Glutamatergic neuron (in vitro differentiated cells): ENCODE measurements at places on chromosomes 13 and 19. TPM values are rescaled to one million over a fixed set of nuclear protein-coding genes. Genes with fewer than 3 reads are reported as not detected.

DNA sequence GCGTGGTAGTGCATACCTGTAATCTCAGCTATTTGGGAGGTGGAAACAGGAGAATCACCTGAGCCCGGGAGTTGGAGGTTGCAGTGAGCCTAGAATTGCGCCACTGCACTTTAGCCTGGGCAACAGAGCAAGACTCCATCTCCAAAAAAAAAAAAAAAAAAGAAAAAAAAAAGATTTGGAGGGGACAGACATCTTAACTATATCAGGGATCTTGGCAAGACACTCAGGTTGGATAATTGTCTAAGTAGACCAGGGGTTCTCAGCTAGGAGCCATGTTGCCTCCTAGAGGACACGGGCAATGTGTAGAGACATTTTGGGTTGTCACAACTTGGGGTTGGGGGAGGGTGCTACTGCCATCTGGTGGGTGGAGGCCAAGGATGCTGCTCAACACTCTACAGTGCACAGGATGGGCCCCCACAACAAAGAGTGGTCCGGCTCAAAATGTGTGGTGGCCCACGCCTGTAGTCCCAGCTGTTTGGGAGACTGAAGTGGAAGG is 1.9 kb upstream of the ZNF580 start:
- H3K27ac ChIP-seq = peak overlapping the region; percentile 70
- peak overlapping the region; percentile 77 for H3K4me3 ChIP-seq
- no peaks in the 10 kb centered on the region for H3K36me3 ChIP-seq
- peaks cover 21% of the 10 kb centered on the region for H3K27me3 ChIP-seq
- peak; percentile 64 for DNase-seq

- no peak overlapping the region for H3K27ac ChIP-seq
- no peak for DNase-seq
- no peak overlapping the region for H3K4me3 ChIP-seq
- peaks cover 13% of the 10 kb centered on the region for H3K36me3 ChIP-seq
These were observed 16.8 kb upstream of the FFAR2 start for GRCh38 chr19:35431145-35431807.

DNA sequence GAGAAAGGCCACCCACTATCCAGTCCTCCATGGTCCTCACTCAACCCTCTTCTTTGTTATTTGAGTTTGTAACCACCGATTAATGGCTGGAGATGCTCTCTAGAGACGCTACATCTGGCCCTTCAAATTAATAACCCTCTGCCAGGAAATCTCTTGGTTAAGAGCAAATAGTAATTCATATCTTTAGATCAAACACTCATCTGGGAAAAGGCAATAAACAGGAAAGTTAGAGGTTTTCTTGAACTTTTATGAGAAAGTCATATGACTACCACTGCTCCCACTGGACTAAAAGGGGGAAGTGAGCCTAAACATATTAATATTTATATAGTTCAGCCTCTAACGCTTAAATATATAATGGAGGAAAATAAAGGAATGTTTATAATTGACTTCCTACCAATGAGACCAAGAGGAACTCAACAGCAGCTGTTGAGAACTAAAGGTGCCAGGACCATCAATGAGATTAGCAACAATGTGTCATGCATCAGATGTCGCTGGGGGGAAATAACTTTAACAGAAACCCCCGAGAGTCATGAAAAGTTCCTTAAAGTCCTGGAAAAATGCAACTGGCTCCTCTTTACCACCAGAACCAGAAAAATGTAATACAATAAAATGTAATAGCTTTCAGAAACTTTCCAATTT is 2.7 kb downstream of the TBC1D4 start:
- no peak overlapping the region for H3K4me3 ChIP-seq
- peaks cover 4% of the 10 kb centered on the region for H3K4me1 ChIP-seq
- no peak overlapping the region for H3K27ac ChIP-seq

DNA sequence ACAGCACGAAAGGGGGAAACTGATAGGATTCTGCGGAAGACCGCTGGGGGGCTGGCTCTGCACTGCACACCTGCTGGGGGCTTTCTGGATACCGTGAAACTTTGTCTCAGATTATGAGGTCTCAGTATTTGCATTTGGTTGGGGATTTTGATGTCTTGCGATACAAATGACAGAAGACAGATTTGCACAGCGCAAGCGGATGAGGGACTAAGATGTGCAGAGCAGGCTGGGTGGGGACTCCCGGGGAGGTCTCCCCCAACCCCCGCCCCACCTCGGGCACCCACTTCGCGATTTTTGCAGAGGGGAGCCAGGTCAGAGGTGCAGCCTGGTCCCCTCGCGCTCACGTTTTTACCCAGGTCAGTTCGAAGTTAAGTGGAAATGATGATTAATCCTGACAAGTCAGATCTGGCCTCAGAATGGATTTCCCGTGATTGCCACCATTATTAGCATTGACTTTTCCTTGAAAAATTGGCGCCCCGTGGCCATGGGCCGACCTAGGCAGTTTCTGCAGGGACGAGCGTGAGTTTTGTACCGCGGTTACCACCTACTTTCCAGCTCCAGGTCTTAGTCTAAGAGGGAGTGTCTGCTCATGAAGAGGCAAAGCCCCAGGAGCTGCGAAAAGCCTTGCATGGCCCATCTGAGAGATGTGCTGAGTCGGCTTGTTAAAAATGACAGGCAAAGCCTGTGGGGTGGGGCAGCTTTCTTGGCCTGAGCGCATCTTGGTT is 1.3 kb upstream of the GJB2 start:
- H3K36me3 ChIP-seq = peaks cover 6% of the 10 kb centered on the region
- peaks cover 18% of the 10 kb centered on the region for H3K27me3 ChIP-seq
- peaks cover 2% of the 10 kb centered on the region for H3K4me1 ChIP-seq

- H3K27ac ChIP-seq = no peak overlapping the region
- no peak for DNase-seq
- peaks cover 5% of the 10 kb centered on the region for H3K27me3 ChIP-seq
- no peak overlapping the region for H3K4me3 ChIP-seq
- H3K4me1 ChIP-seq = peaks cover 2% of the 10 kb centered on the region
- peaks cover 15% of the 10 kb centered on the region for H3K36me3 ChIP-seq
These were observed 46.5 kb downstream of the TMEM255B start for GRCh38 chr13:113805431-113806103.

GRCh38 chr13:43348397-43348796 is 325.0 kb downstream of the DNAJC15 start:
- no peaks in the 10 kb centered on the region for H3K36me3 ChIP-seq
- DNase-seq = no peak
- peaks cover 21% of the 10 kb centered on the region for H3K4me1 ChIP-seq
- H3K27ac ChIP-seq = no peak overlapping the region

DNA sequence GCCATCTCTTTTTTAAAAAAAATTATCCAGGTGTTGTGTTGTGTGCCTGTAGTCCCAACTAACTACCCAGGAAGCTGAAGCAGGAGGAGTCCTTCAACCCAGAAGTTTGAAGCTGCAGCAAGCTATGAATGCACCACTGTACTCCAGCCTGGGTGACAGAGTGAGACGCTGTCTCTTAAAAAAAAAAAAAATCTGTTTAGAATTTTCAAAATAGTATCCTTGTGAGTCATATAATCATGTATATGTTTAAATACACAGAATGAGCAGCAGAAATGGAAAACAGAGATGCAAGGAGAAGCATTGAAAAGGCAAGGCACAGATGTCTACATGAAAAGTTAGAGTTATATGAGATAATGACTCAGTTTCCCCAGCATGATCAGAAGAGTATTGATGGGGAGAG is 31.2 kb downstream of the SYDE1 start:
- DNase-seq = no peak
- H3K4me3 ChIP-seq = no peak overlapping the region
- no peak overlapping the region for H3K27ac ChIP-seq
- peaks cover 6% of the 10 kb centered on the region for H3K36me3 ChIP-seq
- no peaks in the 10 kb centered on the region for H3K4me1 ChIP-seq
- H3K27me3 ChIP-seq = peaks cover 4% of the 10 kb centered on the region

GRCh38 chr13:42883771-42884467 is 102.5 kb downstream of the FAM216B start:
- peaks cover 47% of the 10 kb centered on the region for H3K4me1 ChIP-seq
- H3K4me3 ChIP-seq = peak overlapping the region; percentile 53
- peaks cover 6% of the 10 kb centered on the region for H3K36me3 ChIP-seq
- H3K27ac ChIP-seq = peak overlapping the region; percentile 49

- H3K4me1 ChIP-seq = peaks cover 2% of the 10 kb centered on the region
- no peaks in the 10 kb centered on the region for H3K36me3 ChIP-seq
- H3K4me3 ChIP-seq = no peak overlapping the region
These were observed 13.2 kb upstream of the PAK4 start for GRCh38 chr19:39112338-39112890.

DNA sequence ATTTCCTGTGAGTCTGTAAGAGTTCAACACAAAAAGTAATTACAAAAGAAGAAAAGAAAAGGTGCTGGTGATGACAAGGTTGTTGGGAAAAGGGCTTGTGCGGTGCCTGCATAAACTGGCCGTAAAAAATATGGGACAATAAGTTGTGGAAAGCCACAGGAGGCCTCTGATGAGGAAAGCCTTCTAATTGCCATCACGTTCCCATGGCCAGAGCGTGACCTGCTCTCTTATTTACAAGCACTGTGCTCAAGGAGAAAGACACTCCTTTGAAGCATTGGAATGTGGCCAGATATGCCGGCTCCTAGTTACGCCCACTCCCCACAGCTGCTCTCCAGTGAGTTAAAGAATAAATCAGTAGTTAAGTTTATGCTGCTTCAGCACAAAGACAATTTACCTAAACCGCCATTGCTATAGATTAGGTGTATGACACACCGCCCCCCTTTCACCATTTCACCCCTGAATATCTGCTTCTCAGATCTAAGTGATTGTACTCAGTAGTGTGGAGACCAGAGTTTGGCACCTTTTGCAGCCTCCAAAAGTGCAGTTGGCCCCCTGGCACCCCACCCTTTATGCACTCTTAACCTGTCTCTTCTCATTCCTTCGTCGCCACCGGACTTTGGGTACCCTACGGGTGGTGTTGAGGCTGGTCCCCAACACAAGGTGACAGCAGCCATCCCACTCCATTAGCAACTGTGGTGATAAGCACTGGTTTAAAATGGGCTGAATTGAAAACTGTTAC is 8.1 kb upstream of the PGLYRP1 start:
- H3K27me3 ChIP-seq = peaks cover 4% of the 10 kb centered on the region
- no peak for DNase-seq
- no peak overlapping the region for H3K4me3 ChIP-seq
- no peak overlapping the region for H3K27ac ChIP-seq
- peaks cover 10% of the 10 kb centered on the region for H3K36me3 ChIP-seq

DNA sequence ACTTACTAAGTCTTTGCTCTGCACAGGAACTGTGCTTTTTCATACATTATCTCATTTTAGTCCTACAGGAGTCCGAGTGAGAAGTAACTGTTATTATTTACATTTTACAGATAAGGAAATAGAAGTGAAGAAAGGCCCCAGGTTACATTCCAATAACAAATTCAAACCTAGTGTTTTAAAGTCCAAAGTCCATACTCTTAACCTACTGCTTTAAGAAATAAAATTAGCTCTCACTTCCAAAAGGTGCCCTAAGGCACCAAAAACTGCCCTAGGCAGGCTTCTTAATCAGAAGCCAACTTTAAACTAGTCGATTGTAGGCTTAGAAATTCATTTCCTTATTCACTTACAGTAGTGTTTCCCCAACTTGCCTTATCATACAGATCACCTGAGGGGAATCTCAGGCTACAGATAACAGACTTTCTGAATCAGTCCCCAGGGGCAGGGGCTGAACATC is 555.9 kb downstream of the DIAPH3 start:
- no peak overlapping the region for H3K4me3 ChIP-seq
- H3K36me3 ChIP-seq = no peaks in the 10 kb centered on the region
- no peak overlapping the region for H3K27ac ChIP-seq
- H3K4me1 ChIP-seq = peaks cover 5% of the 10 kb centered on the region

GRCh38 chr13:112926993-112927392 is 42.0 kb upstream of the MCF2L start:
- H3K27ac ChIP-seq = no peak overlapping the region
- H3K36me3 ChIP-seq = no peaks in the 10 kb centered on the region
- H3K4me1 ChIP-seq = peaks cover 21% of the 10 kb centered on the region
- peaks cover 11% of the 10 kb centered on the region for H3K27me3 ChIP-seq
- no peak for DNase-seq

DNA sequence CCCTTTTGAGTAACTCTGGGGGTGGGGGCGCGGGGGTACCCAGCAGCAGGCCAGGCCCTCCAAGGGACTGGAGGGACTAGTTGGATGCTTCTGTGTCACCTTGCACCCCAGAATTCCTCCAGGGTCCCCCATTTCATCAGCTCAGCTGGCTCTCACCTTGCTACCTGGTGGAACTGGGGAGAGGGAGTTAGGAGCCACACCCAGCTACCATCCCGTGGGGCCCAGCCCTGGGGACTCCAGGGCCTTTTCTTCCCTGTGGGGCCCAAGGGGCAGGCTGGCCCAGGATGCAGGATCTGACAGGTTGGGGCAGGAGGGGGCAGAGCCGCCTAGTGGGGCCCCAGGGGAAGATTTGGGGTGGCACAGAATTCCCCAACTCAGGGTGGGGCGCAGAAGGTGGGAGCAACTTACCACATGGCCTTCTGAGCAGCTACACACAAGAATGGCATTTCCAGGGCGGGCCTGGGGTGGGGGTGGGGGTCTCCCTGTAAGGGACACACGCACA is 32.8 kb upstream of the NANOS3 start:
- no peak overlapping the region for H3K27ac ChIP-seq
- no peak for DNase-seq

DNA sequence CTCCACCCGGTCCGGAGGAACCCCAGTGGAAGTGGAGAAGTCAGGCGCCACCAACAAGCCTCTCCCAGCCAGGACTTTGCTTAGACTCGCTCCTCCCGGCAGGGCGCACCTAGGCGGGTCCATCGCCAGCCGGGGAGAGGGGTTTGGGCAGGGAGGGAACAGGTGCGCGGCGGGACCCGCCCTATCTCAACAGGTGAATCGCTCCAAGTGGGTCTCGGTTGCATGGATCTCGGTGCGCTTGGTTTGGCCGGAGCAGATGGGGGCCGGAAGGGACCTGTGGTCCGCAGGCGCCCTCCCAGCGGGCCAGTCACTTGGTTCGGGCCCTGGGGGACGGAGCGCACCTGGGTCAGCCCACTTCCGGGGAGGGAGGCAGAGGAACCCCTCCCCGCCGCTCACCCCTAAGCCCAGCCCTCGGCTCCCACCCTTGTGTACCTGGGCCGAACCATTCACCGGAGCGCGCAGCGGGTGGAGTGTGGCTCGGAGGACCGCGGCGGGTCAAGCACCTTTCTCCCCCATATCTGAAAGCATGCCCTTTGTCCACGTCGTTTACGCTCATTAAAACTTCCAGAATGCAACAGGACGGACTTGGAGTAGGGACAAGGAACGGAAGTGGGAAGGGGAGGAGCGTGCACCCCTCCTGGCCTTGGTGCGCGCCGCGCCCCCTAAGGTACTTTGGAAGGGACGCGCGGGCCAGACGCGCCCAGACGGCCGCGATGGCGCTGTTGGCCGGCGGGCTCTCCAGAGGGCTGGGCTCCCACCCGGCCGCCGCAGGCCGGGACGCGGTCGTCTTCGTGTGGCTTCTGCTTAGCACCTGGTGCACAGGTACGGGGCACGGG is at the start of gene LSR:
TSS of gene LSR (plus strand) at position 693 of the 836 bp plus-strand sequence. CDS start at position 714, 21 bp downstream.
- H3K36me3 ChIP-seq = no peaks in the 10 kb centered on the region
- no peak for DNase-seq
- H3K4me3 ChIP-seq = peak within 1 kb of the TSS; percentile 80
- no peaks in the 10 kb centered on the region for H3K4me1 ChIP-seq
- H3K27ac ChIP-seq = no peak within 1 kb of the TSS
- H3K27me3 ChIP-seq = peaks cover 14% of the 10 kb centered on the region

The SELENOV gene
- total RNA-seq = 9.9 TPM

The RGL3 gene
- 0.66 TPM for total RNA-seq

The URAD gene
- total RNA-seq = not detected

The SYDE1 gene
- 0.71 TPM for total RNA-seq

The CCL25 gene
- not detected for total RNA-seq

The NTF4 gene
- total RNA-seq = not detected
